Stimulated activated naive CD8-positive, alpha-beta T cell treated with anti-CD3 and anti-CD28 coated beads, Interleukin-15, Interleukin-2, amounts not matched to agents 100 U/mL and 50 U/mL, for 24 hours (primary cell): ENCODE measurements at places on chromosomes 7 and 10.

- no peak for DNase-seq
These were observed 1.8 kb downstream of the FRAT2 start for GRCh38 chr10:97332591-97333350.

GRCh38 chr10:55550236-55550635 lies 749.2 kb upstream of the PCDH15 start:
- DNase-seq, result no peak

- DNase-seq, result no peak
These were observed 30.6 kb downstream of the TARP start for GRCh38 chr7:38242814-38243213.

DNA sequence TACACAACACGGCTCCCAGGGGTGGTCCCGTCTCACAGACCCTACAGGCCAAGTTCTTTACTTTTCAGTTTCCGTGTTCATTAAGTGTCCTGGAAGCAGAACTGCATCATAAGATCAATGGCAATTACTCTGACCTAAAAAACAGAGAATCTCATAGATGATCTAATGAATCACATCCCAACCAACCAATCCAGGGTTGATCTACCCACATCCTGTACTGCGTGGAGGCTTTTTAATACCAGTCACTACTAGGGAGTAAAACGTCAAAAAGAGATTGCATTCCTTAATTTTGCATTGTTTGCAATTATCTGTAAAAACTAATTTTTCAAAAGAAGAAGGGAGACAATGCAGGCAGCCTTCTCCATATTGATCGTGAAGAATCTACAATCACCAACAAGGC lies 72.6 kb downstream of the PARD3 start:
- DNase-seq, result no peak

- DNase-seq, result no peak
These were observed 118.5 kb upstream of the TMEM106B start for GRCh38 chr7:12092499-12093130.

- DNase-seq, result no peak
These were observed 51.3 kb upstream of the PIK3CG start for GRCh38 chr7:106813705-106814305.

GRCh38 chr10:78663721-78664120 lies 405.0 kb upstream of the ZMIZ1 start:
- no peak for DNase-seq

GRCh38 chr10:105023211-105024111 lies 382.4 kb downstream of the SORCS3 start:
- no peak for DNase-seq

GRCh38 chr7:95929710-95930280 lies 157.4 kb downstream of the DYNC1I1 start:
- DNase-seq, result no peak

- DNase-seq, result no peak
These were observed 270.3 kb downstream of the BBS9 start for GRCh38 chr7:33399528-33400213.
